ENCODE measurements at places on chromosomes 13 and 19. TPM values are rescaled to one million over a fixed set of nuclear protein-coding genes. Genes with fewer than 3 reads are reported as not detected.

The INSR gene
- total RNA-seq = 58.7 TPM

DNA sequence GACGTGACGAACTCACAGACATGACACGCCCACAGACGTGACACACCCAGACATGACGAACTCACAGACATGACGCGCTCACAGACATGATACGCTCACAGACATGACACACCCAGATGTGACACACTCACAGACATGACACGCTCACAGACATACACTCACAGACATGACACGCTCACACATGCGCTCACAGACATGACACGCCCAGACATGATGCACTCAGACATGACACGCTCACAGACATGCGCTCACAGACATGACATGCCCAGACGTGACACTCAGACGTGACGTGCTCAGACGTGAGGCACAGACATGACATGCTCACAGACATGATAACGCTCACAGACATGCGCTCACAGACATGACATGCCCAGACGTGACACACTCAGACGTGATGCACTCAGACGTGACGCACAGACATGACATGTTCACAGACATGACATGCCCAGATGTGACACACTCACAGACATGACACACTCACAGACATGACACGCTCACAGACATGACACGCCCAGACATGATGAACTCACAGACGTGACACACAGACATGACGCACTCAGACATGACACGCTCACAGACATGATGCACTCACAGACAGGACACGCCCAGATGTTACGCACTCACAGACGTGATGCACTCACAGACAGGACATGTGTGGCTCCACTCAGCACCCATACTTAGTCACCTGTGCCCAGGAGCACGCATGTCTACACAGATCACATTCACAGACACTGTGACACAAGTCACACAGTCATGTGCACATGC lies 8.1 kb downstream of the ERFL start:
- DNase-seq = no peak

GRCh38 chr19:58058467-58058866 lies 615 bp upstream of the ZNF135 start:
- DNase-seq = no peak

The EID2 gene
- total RNA-seq = 11.4 TPM

GRCh38 chr13:39463611-39464010 lies 139.4 kb downstream of the LHFPL6 start:
- DNase-seq = no peak

The KLK12 gene
- 0.64 TPM for total RNA-seq

- no peak for DNase-seq
Measured at GRCh38 chr13:35763782-35764123, 287.3 kb upstream of the MAB21L1 start.

DNA sequence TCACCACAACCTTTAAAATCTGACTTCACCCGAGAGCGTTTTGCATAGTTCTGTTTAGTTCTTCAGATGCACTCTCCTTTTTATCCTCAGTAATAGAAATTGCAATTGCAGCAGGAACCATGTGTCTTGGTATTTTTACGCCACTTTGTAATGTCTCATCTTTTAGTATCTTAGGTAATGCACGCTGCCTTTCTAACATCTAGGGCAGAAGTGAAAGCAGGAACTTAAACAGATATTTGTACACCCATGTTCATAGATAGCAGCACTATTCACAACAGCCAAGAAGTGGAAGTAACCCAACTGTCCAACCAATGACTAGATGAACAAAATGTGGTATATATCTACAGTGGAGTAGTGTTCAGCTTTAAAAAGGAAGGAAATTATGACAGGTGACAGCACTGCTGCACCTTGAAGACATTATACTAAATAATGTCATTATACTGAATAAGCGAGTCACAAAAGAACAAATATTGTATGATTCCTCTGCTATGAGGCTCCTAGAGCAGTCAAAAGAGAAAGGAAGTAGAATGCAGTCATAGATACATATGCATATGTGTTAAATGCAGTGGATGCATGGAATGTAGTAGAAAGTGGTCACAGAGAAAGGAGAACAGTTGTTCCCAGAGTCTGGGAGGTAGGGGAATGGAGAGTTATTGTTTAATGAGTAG lies 105.9 kb upstream of the GJB6 start:
- no peak for DNase-seq

DNA sequence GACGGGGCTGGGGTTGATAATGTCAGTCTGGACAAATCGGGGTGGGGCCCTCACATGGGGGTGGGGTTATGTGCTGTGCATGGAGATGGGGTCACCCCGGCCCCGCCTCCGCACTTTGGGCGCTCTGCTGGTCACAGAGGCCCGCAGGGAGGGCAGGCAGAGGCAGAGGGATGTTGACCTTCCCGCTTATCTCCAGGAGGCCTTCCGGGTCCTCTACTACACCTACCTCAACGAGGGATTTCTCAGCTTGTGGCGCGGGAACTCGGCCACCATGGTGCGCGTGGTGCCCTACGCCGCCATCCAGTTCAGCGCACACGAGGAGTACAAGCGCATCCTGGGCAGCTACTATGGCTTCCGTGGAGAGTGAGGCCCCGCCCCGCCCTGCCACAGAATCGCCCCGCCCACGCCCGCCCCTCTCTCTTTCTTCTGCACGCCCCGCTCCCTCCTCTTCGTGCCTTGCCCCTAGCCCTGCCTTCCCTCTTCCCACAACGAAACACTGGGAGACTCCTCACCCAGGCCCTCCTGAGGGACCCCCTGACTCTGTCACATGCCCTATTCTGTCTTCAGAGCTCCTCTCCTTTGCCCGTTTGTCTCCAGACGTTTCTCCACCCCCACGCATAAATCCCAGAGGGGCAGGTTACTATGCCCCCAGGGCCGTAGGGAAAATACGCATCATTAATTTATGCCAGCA lies 32.8 kb downstream of the TMEM161A start:
- peak; percentile 74 for DNase-seq

DNA sequence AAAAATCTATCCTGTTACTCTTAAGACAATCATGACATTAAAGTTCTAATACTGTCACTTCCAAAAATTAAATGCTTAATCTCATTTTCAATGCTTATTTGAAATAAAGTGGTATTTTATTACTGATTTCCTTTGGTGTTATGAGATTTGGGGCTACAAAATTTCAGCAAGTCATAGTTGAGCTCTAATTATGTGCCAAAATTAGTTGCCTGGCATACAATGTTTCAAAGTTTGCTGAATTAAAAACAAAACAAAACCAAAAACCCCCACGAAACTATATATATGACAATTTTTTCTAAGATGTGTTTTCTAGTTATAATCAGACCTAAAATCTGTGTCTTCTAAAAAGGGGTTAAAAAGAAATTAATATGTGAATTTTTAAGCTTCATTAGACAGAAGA lies 62.2 kb downstream of the KCNRG start:
- no peak for DNase-seq

DNA sequence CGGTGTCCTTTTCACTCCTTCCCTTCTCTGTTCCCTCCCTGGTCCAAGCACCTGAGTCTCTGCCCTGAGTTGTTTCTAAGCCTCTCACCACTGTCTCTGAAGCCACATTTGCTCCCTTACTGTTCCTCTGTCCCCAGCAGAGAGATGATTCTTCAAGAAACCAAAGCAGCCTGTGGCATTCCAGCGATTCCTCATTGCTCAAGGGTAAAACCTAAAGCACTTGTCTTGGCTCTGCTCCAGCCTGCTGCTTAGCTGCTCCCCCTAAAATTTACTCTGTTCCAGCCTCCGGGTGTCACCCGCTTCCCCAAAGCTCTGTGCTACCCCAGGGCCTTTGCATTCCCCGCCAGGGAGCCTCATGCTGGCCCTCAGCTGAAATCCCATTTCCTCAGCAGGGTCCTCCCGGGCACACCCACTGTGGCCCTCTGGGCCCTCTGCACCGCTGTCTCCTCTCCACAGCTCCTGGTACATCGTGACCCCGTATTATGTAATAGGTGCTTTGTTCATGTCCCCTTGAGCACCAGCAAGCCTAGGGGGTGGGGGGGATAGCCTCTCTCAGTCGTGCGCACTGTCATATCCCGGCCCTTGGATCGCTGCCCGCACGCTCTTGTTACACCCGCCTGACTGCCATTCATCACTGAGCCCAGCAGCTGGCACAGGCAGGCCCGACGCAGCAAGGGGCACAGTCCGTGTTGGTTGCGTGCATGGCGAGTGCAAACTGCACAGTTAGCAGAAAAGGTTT lies 15.8 kb downstream of the TECR start:
- DNase-seq = no peak

GRCh38 chr13:44148159-44148914 lies 225.3 kb upstream of the SERP2 start:
- DNase-seq = no peak

DNA sequence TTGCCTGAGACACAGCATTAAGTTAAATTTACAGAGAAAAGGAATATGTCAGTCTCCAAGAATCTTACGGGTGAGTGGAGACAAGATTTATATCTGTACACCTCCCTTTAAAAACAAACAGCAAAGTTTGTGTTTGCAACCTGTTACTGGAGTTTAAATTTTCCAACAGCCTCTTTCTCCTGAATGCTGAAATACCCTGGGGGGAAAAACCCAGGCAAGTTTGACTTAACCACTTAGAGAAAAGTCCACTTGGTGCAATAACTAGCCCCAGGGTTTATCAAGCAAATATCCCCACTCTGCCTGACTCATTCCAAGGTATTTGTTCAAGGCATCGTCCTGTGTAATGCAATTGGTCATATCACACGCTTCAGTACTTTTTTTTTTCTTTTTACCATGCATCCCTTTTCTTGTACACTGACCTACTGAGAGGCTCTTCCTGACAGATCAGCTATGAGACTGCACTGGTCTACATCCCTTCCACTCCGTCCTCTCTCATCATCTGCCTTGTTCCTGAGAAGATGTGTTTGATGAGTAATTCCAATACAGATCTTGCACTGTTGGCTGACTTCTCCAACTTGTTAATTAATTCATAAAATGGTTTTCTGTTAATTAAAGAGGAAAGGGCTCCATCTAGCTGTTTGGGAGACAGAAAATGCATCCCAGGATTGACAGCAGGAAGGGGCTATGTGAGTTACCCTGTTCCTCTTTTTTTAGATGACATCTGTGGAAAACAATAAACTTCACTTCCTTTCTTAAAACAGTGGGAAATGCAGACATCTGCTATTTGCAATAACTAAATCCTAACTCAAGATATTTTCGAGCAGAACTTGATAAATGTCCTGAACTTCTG lies 212.5 kb upstream of the IRS2 start:
- no peak for DNase-seq

GRCh38 chr19:31330761-31331160 lies 18.5 kb downstream of the TSHZ3 start:
- no peak for DNase-seq

The SSC5D gene
- total RNA-seq = 7.4 TPM

- no peak for DNase-seq
Measured at GRCh38 chr13:32210101-32210500, 105.1 kb downstream of the ZAR1L start.

The MUC16 gene
- 0.02 TPM for total RNA-seq

- no peak for DNase-seq
Measured at GRCh38 chr19:32349051-32349450, 3.6 kb downstream of the ZNF507 start.

GRCh38 chr19:4772566-4772965 lies 19.0 kb upstream of the FEM1A start:
- DNase-seq = no peak
